Hepatic stellate cell (primary cell): ENCODE measurements at places on chromosomes 11 and 22.

DNA sequence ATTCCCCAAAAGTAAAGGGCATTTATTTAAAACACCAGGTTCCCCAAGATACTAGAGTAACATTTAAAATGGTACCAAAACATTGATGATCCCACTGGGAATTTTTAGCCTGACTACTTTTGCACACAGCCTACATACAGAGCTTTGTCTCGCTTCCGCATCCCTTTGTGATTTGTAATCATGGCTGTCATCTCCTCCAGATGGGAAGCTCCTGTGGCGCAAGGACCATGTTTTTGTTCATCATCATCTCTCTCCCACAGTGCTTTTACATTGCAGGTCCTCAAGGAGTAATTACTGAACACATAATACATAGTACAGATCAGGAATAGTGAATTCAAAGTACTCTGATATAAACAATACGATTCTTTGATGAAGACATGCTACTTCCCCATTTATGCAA, 231.2 kb upstream of the MTNR1B start:
- DNase-seq, result no peak

GRCh38 chr11:12618743-12619540, 55.3 kb upstream of the TEAD1 start:
- DNase-seq, result no peak

GRCh38 chr22:41532908-41533825, 11.1 kb downstream of the POLR3H start:
- DNase-seq, result peak; percentile 81

DNA sequence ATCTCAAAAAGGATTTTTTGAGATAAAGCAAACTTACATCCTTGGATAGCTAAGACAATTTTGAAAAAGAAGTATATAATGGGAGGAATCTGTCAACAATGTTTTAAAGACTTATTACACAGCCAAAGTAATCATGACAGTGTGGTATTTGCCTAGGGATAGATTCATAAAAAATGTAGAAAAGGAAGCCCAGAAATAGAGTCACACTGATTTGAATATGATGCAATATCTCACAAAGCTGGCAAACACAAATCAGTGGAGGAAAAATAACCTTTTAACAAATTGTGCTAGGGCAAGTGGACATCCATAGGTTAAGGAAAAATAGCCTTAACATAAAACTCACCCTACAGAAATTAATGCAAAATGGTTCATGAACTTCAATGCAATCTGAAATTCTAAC, 6.0 kb downstream of the XKR3 start:
- DNase-seq, result no peak

GRCh38 chr11:8440649-8441048, 153.4 kb downstream of the STK33 start:
- DNase-seq, result no peak

DNA sequence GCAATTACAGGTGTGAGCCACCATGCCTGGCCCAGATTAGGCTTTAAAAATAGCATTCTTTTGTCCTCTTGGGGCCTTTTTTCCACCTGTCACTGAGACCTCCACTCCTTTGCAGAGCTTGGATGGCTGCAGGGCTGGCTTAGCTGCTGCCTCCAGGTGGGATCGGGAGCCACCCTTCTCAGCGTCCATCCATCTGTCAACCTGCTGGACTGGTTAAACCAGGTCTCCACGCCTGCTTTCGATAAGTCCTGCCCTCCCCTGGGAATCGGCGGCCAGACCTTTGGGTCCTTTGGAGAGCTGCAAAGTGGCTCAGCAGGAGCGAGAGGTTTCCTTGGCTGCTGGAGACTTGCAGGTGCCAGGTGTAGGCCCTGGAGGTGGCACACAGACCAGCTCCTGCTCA, 23.4 kb upstream of the GRAMD4 start:
- DNase-seq, result no peak

DNA sequence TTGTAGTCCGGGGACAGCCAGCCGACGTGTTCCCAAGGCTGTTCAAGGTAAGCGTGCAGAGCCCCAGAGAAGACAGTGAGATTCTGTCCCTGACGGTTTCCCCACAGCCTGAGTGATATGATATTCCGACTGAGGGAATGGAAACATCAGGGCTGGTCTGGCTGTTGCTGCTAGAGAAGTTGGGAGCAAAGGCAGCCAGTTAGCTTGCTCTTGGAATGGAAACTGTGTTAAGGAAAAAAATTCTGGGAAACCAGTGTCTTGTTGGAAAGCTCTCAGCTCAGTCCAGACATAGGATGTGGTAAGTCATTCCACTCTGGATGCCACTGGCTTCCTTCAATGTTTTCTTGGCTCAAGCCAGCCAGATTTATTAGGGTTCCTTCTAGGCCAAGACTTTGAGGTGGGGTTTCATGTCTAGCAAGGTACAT, 8.8 kb downstream of the CRY2 start:
- DNase-seq, result no peak

GRCh38 chr22:17152340-17152739, 6.7 kb downstream of the HDHD5 start:
- no peak for DNase-seq

GRCh38 chr11:1194231-1194976, 28.5 kb upstream of the MUC5B start:
- no peak for DNase-seq

DNA sequence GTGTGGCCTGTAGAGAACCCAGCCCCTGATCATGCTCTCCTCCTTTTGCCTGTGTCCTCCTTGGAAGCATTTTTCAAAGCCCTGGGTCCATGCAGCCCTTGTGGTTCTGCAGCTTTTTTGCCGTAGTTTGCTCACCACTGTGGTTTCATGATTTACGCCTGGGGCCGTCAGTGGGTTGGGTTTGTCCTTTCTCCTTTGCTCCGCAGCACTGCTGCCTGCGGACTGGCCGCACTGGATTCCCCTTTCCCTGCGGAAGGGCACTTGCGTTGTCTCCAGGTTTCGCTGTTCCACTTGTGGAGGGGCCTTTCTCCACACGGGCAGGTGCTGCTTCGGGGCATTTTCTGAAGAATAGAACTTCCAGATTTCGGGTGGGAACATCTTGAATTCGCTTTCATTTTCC, 1260.9 kb downstream of the BRD1 start:
- DNase-seq, result no peak

DNA sequence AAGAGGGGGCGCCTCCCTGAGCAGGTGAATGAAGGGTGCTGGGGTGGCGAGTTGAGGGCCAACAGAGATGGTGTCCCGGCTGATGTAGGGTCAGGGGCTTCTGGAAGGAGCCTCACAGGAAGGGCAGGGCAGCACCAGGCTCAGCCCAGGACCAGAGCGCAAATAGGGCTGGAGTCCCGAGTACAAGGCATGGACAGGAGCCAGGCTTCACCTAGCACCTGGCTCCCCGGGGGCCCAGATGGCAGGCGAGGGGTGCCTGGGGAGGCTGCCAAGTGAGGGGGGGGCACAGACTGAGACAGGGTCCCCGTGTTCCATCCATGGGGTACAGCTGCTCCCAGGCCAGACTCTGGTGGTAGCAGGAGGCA, 105.8 kb downstream of the KCNQ1 start:
- DNase-seq, result no peak

DNA sequence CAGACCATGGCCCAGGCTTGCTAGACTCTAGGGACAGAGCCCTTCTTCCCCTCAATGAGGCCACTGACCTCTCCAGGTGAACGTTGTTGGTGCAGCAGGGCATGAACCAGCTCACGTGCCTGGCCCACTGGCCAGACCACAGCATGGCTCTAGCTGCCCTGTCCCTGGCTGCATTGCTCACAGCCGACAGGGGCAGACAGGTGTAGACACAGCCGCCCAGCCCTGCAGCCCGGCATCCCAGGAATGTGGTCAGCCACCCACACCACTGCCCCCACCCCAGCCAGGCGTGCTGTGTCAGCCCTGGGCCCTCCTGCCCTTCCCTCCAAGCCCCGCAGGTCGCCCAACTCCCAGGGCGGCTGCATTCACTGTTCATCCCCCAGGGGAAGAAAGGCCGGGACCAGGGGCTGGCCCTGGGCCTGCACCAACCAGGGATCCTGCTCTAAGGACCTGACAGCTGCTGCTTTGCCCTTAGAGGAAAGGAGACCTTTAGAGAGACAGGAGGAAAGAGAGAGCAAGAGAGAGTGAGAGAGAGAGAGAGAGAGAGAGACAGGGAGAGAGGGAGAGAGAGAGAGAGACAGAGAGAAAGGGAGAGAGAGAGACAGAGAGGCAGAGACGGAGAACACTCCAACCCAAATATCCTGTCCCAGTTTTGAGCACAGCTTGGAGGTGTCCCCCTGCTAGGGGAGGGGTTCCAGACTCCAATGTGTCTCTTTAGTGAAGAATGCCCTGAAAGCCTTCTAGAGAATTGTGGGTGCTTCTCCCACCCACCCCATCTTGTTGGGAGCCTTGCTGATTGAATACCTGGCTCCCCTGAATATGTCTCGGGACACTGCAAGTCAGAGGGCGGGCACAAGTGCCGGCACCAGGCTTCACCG, 44.2 kb upstream of the LINC01488 start:
- DNase-seq, result peak; percentile 72

GRCh38 chr22:47127441-47127871, 365.0 kb downstream of the TBC1D22A start:
- DNase-seq, result no peak

- DNase-seq, result no peak
These were observed 9.6 kb upstream of the IFITM3 start for GRCh38 chr11:330307-330693.

DNA sequence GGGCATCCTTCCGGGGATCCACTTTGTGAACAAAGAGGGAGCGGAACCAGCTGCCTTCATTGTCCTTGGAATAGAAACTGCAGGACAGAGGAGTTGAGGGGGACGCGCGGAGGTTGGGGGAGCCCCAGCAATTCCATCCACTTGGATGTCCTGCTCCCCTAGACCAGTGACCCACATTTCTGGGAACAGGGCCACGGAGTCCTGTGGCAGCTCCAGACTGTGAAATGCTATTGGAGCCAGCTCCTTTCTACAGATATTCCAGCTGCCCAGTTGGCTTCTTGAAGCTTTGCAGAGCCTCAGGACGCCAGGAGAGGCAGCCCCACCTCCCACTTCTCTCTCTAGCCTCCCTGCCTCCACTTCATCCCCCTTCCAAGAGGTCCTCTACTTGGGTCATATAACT, 10.5 kb downstream of the NIPSNAP1 start:
- no peak for DNase-seq

GRCh38 chr22:31289344-31289743, 2.9 kb downstream of the PIK3IP1 start:
- DNase-seq, result no peak

DNA sequence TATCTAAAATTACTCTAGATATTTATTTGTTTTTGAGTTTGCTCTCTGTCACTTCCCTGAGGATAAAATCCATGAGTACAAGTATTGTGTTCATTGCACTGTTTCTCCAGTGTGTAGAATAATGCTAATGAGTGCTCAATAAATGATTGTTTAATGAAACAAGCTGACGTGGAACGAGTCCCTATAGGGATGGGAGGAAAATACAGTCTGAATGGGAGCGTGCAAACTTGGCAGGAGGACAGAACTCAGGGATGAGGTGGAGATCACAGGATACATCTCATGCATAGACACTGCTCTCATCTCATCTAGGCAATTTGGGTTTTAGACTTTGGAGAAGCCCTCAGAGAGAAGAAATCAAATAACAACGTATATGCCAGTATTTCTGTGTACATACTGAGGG, 58.4 kb upstream of the ZC3H12C start:
- no peak for DNase-seq

GRCh38 chr11:14519597-14519916, 629 bp downstream of the PSMA1 start:
- peak; percentile 17 for DNase-seq

DNA sequence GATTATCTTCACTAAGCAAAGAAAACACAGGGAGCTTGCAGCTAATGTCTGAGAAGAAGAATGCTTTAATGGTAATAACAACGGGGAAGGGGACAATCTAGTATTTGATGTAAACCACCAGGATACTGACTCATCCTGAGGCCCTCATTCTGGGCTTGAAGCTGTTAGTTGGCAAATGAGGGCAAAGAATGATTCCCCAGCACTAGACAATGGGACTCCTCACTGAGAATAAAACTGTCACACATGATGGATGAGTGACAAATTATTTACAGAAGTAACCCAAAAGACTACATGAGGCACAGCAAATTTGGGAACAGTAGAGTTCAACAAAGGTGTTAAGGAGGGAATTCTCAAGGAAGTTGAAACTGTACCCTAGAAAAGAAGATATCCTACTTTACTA, 76.3 kb downstream of the FAM168A start:
- no peak for DNase-seq

- DNase-seq, result peak; percentile 58
These were observed 13.7 kb downstream of the MFNG start for GRCh38 chr22:37472418-37473006.

DNA sequence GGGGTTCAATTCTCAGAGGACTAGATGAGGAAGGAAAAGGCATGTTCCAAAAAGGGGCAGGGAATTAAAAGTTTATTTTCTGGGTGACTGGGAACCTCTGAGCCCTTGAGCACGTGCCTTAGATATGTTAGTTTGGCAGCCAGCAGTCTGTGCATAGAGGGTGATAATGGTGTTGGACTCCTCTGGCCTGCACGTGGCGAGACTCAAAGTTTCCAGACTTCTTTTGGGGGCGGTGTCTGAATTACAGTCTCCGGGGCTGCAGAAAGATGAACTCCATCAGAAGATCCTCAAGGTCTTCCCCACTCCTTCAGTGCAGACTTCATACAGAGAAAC, 861 bp upstream of the ZNRF3 start:
- peak; percentile 14 for DNase-seq

DNA sequence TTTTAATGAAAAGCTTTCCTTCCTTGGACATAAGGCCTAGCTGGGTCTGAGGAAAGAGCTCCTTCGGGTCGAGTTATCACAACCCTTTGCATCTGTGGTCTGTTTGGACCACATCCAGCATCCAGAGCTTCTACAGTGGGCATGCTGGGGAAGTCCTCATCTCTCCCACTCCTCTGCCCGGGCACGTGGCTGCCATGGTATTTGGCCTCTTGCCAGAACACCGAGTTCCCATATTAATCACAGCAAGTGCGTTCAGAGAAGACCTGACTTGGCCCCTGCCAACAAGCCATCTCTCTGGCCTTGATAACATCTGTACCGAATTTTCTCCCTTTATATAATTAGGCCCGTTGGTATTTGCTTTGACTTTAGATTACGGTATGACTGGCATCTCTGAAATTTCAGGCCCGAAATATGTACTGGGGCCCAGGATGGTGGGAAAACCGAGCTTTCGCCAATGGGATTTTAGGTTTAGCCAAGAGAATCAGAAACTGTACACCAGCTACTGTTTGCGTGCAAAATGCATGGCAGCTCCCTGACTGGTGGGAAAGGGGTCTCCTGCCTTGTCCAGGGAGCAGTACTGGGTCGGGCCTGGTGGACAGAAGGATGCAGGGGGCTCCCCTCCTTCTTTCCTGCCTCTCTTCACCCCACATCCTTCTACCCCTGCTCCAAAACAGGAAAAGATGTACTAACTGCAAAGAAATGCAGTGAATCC, 90.0 kb downstream of the MICAL2 start:
- DNase-seq, result peak; percentile 63

- DNase-seq, result peak; percentile 37
These were observed 695 bp downstream of the PEX26 start for GRCh38 chr22:18078329-18079041.

DNA sequence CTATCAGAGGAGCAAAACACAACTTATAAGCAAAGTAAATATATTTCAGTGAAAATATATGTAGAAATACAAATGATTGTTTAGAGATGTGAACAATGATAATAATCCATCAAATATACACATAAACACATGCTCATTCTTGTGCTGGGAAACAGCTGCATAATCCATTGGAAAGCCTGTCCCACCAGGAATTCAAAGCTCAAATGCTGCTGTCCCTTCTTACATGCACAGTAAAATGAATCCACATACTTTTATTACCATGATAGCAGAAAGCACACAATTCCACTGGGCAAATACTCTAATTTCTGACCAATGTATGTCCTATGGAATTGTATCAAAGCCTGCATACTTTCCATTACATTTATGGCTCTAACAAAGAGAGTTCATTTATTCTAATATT, 44.5 kb downstream of the SOX6 start:
- no peak for DNase-seq
